ENCODE measurements at places on chromosomes 7 and 10.

GRCh38 chr7:5077740-5078139, 32.1 kb downstream of the RBAK start:
- DNase-seq: no peak

GRCh38 chr10:104318810-104319741, 19.2 kb downstream of the ITPRIP start:
- DNase-seq: no peak

DNA sequence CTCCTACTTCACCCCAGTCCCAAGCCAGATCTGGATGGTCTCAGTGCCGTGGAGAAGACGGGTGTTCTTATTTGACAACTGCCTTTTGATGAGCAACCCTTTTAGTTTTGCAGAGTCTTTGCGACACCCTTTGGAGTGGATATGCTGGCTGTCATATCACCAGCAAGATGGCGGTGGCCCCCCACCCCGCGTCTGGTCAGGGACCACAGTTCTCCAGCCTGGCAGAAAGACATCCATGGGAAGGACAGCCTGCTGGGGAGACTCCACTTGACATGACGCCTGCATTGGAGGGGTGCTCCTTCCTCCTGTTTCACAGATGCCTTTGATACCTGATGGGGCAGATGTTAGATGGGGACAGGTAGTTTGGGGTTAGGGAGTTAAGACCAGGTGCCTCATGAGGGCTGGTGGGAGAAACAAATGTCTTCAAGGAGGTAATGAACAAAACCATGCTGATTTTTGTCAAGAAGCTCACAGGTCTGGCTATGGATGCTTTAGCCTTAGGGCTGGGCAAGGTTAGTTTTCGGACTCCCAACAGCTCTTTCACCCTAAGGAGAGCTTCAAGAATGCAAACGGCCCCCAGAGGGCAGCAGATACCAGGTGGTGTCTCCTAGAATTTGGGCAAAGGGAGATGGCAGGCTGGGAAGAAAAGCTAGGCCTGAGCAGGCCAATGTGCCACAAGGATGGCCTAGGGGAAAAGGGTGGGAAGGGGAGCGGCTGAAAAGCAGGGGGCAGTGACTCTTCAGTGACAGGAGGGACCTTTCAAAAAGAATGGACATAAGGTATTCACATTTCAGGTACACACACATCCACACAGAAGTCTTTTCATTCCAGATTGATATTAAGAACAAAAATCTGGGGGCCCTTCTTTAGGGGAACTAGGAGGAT, 95.2 kb downstream of the CLEC2L start:
- DNase-seq: no peak

- DNase-seq: no peak
Measured at GRCh38 chr7:116742641-116743040, 70.6 kb downstream of the MET start.

DNA sequence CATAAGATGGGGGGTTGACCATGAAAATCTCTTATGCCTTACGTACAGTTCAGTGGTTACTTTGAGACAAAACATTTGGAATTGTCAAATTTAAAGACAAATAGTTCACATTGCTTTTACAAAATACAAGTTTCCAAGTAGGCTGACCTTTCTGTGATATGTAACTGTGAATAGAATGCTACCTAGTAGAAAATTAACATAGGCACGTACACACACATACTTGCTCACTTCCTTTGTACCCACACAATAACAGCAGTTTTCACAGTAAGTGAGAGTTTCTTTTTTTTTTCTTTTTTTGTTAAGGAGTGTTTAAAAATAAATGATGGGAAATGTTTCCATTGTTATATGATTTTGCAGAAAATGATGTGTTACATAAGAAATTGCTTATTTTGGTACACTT, 53.3 kb upstream of the SP8 start:
- DNase-seq: no peak

- DNase-seq: no peak
Measured at GRCh38 chr10:44552726-44553125, 167.8 kb upstream of the CXCL12 start.

DNA sequence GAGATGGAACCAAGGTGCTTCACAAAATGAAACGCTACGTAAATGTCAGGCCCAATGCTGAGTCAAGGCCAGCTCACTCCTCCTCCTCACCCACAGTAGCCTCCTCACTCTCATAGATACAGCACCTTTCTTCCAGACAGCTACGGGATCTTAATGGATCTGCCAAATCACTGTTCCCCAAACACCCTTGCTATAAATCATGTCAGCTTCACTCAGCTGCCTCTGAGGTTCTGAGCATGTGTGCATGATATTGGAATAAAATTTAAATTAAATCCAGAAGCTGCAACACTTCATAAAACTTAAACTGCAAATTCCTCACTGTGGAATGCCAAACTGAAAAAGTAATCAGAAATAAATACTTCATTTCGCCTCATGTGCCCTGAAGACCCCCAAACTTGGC, 14.7 kb upstream of the CPXM2 start:
- no peak for DNase-seq

DNA sequence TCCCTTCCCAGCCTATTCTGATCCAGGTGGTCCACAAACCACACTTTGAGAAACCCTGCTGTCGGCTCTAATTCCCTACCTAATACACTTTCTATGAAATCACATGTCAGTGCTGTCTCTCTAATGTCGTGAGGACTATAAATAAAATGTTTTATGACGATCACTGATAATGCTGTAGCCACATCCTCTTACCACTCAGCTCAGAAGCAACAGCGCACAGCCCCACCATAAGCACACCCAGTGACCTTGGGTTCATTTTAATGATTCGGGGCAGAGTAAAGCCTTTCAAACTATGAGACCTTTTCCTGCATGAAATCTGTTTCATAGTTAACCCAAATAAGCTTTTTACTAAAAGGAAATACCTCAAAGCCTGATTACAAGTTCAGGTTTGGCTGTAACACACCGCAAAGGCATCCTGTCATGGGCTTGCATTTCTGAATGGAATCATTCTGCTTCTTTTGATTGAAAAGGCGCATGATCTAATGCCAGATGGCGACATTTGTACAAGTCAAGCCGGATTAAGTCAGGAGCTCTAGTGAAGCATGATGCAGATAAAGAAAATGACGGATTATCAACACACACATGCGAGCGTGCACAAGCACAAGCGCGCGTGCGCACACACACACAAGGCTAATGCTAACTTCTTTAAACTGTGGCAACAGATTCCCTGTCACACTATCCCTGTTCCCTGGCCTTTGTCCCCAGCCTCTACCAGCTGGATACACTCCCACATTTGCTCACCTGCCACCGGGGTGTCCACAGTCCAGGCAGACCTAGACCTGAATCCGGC, 180.5 kb upstream of the PDE1C start:
- no peak for DNase-seq

- no peak for DNase-seq
Measured at GRCh38 chr7:151243408-151244195, 4.9 kb downstream of the SMARCD3 start.

DNA sequence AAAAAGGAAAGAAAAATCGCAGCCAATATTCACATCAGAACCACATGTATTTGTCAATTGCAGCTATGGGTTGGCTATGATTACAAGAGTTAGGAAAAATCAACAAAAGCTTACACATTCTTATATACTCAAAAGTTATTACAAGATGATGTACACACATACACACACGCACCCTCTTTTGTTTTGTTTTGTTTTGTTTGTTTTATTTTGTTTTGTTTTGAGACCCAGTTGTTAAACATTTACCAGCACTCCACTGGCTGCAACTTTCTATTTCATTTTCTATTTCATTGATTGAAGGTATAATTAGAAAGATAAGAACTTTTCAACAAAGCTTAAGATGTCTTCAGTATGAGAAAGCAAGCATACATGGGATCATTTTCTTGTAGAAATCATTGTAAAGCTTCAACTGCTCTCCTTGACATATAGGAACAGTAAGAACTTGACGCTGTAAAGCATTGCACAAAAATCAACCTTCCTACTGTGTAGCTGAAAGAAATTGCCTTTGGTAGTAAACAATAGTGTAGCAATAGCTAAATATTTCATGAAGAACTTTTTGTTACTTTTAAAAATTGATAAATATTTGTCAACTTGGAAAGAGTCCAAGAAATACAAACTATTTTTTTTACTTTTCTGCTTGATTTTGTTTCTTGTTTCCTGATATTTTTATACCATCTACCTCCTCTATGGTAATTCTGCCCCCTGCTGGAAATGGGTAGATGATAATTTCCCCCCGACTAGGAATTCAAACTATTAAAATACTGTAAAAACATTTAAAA, 205.9 kb downstream of the MBL2 start:
- DNase-seq: no peak

GRCh38 chr10:121332829-121333765, 265.1 kb downstream of the FGFR2 start:
- no peak for DNase-seq

DNA sequence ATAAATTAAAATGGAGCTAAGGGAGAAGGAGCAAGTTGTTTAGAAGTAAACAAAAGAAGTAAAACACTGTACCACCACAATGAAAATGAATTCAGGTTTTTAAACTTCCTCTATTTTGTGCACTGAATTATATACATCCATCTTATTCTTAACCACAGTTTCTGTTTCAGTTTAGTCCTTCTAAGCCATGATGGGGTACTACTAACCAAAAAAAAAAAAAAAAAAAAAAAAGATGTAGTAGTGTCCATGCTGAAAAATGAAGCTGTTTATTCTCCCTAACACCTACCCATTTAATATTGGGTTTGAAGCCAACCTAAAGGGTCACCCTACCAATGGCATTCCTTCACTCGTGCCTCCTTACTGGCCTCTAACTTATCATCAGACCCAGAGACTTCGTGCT, 3.4 kb upstream of the BMPR1A start:
- no peak for DNase-seq

DNA sequence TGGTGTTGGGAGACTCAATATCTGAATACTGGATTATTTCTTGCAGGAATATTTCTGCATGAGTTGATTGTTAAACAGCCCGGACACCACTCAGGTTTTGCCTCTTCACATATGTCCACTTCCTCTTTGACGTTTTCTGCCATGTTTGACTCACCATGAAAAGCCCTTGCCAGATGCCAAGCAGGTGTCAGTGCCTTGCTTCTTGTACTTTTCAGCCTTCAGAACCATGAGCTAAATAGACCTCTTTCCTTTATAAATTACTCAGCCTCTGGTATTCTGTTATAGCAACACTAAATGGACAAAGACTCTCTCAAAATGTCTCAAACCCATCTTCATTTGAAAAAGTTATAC, 24.7 kb upstream of the MACC1 start:
- no peak for DNase-seq

DNA sequence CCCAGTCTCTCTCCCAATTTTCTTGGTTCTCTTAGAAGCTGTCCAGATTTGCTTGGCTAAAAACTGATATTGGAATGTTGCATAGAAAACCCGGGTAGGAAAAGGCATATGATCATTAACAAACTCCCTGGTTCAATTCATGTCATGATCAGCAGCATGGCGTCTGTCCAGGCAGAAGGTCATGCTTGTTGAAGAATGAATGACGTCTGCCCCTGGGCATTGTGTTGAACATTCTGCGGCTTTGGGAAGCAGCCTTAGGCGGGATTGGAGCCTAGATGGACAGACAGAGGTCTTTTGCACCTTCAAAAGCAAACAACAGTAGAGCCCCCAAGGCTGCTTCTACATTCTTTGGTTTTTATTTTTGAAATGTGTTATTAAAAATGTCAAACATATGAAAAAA, 7.7 kb upstream of the MINDY3 start:
- DNase-seq: no peak

DNA sequence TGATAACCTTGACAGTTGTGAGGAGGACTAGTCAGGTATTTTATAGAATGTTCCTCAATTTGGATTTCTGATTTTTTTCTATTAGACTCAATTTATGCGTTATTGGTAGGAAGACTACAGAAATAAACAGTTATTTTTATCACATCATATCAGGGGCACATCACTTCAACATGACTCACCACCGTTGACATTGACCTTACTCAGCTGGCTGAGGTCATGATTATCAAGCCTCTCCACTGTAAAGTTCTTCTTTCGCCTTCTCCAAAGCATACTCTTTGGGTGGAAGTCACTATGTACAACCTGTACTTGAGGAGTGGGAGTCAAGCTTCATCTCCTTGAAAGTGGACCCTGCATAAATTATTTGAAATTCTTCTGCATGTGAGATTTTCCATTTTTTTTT, 194.3 kb upstream of the IGFBP3 start:
- DNase-seq: no peak

- DNase-seq: no peak
Measured at GRCh38 chr7:20913853-20914252, 127.2 kb upstream of the SP8 start.

DNA sequence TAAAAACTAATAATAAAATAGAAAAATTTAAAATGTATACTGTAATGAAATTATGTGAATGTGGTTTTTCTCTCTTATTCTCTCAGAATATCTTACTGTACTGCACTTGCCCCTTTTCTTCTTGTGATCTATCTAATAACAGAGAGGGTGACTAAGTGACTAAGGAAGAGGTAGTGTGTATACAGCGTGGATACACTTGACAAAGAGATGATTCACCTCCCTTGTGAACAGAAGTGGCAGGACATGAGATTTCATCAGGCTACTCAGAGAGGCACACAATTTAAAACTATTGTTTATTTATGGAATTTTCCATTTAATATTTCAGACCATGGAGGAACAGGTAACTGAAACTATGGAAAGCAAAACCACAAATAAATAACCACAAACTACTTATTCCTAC, 806.6 kb upstream of the GHITM start:
- no peak for DNase-seq

GRCh38 chr10:95848841-95849240, 58.9 kb upstream of the CC2D2B start:
- DNase-seq: no peak

GRCh38 chr10:21972584-21972983, 30.9 kb downstream of the DNAJC1 start:
- DNase-seq: no peak

DNA sequence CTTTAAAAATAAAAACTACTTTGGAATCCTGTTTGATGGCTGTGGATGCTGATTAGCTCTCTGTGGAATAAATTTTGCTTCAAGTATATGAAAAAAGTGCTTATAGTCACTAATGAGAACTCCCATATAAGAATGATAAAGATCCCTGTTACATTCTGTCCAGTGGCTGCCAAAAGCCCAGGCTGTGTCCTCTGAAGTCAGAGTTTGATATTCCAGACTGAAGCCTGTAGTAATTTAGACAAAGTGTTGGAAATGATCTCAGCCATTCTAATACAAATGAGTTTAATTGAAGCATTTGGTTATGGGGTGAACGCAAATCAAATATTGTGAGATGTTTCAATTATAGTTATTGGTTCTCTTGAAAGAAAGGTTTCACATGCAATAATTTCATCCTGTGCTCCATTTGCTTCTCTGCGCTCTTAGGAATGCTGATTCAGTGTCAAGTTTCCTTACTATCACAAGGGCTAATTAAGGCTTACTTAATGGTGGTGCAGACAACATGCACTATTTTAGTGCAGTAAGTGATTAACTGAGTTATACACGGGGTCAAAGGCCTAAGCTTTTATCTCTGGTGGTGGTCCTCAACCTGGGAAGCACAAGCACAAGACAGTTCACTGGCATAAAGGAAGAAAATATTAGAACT, 867.6 kb downstream of the SORCS1 start:
- DNase-seq: no peak
